Psoas muscle (tissue), 8 donors: ENCODE measurements at places on chromosomes 1 and 21. TPM values are rescaled to one million over a fixed set of nuclear protein-coding genes. Genes with fewer than 3 reads are reported as not detected.

The S100A9 gene
- total RNA-seq = 26.4 TPM

The RNU1-4 gene
- 1,745 TPM for total RNA-seq

The RGSL1 gene
- not detected for total RNA-seq

- DNase-seq = no peak
Measured at GRCh38 chr21:33451634-33452071, 28.1 kb downstream of the TMEM50B start.

GRCh38 chr1:31712630-31713029 is 8.8 kb upstream of the COL16A1 start:
- DNase-seq = peak; percentile 47

GRCh38 chr1:11590395-11590794 is 63.8 kb downstream of the FBXO2 start:
- no peak for DNase-seq

GRCh38 chr21:40270047-40270446 is 402.8 kb downstream of the PCP4 start:
- no peak for DNase-seq

GRCh38 chr1:192980856-192981255 is 78.3 kb downstream of the UCHL5 start:
- DNase-seq = no peak

DNA sequence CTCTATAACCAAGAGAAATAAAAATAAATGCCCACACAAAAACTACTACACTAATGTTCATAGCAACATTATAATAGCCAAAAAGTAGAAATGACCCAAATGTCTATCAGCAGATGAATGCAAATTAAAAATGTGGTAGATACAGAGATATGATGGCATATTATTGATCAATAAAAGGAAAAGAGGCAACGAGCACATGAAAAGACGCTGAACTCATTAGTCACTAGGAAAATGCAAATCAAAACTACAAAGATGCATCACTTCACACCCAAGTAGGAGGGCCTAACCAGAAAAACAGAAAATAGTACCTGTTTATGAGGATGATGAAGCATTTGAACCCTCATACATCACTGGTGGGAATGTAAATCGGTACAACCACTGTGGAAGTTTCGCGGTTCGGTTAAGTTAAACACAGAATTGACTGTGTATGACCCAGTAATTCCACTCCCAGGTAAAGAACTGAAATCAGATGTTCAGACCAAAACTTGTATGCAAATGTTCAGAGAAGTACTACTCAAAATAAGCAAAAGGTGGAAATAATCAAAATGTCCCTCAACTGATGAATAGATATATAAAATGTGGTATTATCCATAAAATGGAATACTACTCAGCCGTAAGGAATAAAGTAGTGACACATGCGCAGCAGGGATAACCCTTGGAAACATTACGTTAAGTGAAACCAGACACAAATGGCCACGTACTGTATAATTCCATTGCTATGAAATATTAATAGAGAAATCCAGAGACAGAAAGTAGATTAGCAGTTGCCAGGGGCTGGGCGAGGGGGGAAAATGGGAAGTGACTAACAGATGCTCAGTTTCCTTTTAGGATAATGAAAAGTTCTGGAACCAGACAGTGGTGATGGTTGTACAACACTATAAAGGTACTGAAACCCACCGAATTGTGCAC is 3.1 kb downstream of the USP48 start:
- DNase-seq = no peak

DNA sequence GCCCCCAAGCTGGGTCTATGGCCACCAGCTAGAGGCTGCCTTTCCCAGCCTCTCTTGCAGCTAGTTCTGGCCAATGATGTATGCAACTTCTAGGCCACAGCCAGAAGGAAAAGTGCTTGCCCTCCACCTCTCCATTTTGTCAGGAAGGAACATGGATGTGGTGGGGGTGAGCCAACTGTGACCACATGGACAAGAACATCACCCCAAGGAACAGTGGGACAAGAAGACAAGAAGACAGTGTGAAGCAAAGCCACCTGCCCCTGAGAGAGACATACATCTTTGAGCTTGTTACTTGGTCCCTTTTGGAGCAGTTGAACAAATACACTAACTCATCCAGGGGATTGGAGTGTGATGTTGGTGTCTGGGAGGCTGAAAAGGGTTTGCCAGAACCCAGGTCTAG is 105.8 kb upstream of the EDN2 start:
- DNase-seq = no peak

DNA sequence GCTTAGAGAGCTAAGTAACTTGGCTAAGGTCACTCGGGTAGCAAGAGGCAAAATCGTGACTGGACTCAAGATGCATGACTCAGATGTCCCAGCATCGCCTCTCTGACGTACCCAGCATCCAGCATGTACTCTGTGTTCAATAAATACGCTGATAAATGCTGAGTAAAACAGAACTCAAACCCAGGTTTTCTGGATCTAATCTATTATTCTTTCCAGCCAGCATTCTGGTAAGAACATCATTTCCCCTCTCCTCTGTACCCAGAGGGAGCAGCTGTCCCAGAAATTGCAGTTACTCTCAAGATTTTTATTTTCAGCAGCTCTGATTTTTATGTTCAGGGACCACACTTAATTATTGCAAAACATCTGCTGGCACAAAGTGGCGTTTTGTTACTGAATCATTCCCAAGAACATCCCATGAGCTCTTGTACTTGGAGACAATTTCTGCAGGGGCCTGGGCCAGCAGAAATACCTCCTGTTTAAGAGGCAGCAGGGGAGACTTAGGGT is 249.0 kb downstream of the PRDM2 start:
- peak; percentile 47 for DNase-seq
